ENCODE measurements at places on chromosomes 16 and 17.

DNA sequence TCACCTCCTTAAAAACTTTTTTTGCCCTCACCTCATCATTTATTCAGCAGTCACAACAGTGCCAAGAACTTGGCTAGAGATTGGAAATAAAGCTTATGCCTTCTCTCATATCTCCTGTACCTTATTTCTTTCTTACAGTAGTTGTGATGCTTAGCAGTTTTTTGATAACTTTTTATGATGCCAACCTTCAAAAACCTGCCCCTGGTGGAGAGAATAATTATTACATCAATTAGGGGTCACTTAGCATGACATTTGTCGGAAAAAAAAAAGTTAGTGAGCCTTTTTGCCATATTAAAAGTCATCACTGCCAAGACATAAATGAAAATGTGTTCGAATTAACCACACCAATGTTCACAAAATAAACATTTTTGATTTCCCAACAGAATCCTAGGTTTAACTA, 296.6 kb downstream of the WWOX start:
- no peak for DNase-seq

- DNase-seq: no peak
These were observed 10.6 kb downstream of the ZSCAN10 start for GRCh38 chr16:3088450-3088849.

DNA sequence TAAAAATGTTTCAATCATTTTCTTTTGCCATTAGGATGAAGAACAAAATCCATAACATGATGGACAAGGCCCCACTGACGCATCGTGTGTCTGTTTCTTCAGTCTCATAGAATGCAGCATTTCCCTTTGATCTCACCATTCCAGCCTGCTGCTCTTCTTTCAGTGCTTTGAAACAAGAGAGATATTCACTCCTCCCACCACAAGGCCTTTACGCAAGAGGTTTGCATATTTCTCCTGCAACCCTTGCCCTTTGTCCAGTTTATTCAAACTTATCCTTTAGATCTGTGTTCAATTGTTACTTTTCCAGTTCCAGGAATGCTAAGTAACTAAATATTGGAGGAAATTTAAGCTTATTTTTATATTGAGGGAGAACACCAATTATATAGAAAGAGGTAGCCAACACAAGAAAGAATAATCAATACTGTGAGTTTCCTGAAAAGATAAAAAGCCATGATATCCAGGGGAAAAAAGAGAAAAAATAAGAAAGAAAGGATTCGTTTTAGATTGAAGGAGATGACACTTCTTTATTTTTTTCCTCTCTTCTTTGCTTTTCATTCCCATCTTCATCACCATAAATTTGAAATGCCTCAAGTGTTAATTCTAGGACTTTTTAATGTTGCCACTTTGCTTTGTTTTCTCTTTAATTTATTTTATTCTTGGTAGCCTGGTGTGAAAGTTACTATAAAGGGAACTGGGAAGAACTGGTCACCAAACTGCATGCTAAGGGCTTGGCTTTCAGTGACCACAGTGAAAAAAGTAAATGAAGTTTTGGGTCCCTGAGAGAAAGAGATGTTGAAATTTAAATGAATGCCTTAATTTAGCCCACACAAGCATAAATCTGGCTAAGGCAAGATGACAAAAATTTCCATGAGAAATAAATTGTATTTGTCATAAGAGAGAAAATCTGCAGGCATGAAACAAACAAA, 102.1 kb downstream of the KIF2B start:
- no peak for DNase-seq

DNA sequence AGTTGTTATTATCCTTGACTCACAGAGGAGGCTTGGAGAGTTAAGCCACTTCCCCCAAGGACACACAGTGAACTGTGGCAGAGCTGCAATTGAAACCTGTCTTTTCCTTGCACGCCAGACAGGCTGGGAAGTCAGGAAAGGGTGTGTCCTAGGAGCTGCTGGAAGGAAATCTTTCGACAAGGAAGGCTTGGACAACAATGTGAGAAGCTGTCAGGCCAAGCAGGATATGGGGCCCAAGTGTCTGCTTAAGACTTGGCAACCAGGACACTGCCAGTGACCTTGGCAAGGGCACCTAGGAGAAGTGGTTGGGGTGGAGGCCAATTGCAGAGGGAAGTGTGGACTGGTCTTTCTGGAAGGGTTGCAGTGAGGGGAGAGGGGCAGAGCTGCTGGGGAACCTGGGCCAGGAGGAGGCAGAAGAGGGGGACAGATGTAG, 2.1 kb upstream of the CAMKK1 start:
- DNase-seq: no peak

- DNase-seq: no peak
These were observed 436.0 kb downstream of the MAF start for GRCh38 chr16:79164388-79164995.

- DNase-seq: peak; percentile 56
These were observed 42.7 kb downstream of the SOCS3 start for GRCh38 chr17:78316867-78317789.

- peak; percentile 36 for DNase-seq
These were observed 9.1 kb downstream of the TIMP2 start for GRCh38 chr17:78915872-78916632.

- peak; percentile 49 for DNase-seq
These were observed at the start of gene CYBA for GRCh38 chr16:88650749-88651275. Gene CYBA (minus strand): TSS chr16:88651053. CDS start chr16:88651013, 40 bp downstream.

- DNase-seq: no peak
These were observed 19.4 kb upstream of the ATP5MC1 start for GRCh38 chr17:48873209-48873608.

DNA sequence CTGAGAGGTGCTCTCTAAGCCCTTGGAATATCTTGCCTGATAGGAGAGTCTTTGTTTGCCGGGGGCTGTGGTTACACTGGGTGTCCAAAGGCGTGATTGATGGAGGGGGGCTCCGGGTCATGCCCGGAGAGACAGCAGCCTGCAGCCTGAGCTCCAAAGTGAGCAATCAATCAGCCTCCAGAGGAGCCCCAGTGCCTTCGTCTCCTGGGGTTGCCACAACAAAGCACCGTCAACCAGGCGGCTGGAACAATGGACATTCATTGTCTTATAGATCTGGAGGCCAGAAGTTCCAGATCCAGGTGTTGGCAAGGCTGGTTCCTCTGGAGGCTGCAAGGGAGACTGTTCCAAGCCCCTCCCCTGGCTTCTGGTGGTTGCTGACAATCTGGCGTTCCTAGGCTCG, 24.0 kb upstream of the GINS2 start:
- no peak for DNase-seq

- no peak for DNase-seq
These were observed 40.3 kb upstream of the FAM20A start for GRCh38 chr17:68641276-68642117.

- DNase-seq: no peak
These were observed 90.8 kb downstream of the TBC1D16 start for GRCh38 chr17:79944821-79945391.

DNA sequence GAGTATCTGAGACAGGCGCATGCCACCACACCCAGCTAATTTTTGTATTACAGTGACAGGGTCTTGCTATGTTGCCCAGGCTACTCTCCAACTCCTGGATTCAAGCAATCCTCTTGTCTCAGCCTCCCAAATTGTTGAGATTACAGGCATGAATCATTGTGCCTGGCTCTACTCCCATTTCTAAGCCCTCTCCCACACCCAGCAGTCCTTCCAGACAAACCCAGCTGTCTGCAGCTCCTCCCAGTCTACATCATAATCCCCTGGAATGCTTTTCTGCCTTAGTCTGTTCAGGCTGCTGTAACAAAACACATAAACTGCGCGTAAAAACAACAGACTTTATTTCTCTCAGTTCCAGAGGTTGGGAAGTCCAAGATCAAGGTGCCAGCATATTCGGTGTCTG, 144.5 kb downstream of the GRIN2A start:
- DNase-seq: peak; percentile 59

- DNase-seq: no peak
These were observed 39.6 kb downstream of the MAP2K6 start for GRCh38 chr17:69454051-69454450.

GRCh38 chr17:64129515-64129764, 504 bp downstream of the ERN1 start:
- DNase-seq: no peak

- DNase-seq: no peak
These were observed 13.0 kb upstream of the MTSS2 start for GRCh38 chr16:70698901-70699300.

DNA sequence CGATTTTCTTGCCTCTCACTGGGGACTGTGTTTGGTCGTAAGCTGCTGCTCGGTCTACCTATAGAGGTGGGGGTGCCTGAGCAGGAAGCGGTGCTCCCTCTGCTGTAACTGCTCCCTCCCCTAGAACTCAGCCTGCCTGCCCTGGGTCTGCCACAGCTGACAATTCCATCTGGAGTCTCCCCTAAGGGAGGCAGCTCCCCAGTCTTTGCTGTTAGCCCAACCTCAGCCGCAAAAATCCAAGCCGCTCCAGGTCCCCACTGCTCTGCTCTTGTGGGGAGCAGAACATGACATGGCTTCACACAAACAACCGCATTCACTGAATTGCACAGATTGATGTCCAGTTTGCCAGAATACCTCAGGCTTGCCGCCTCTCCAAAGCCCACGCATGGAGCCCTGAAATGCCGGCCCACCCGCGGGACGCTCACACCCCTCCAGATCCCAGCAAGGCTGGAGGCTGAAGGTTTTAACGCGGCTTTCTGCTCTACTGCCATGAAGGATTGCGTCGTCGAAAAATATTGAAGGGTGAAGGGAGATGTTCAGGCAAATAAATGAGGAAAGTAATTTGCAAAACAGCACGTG, 221.5 kb upstream of the FOXF1 start:
- no peak for DNase-seq

DNA sequence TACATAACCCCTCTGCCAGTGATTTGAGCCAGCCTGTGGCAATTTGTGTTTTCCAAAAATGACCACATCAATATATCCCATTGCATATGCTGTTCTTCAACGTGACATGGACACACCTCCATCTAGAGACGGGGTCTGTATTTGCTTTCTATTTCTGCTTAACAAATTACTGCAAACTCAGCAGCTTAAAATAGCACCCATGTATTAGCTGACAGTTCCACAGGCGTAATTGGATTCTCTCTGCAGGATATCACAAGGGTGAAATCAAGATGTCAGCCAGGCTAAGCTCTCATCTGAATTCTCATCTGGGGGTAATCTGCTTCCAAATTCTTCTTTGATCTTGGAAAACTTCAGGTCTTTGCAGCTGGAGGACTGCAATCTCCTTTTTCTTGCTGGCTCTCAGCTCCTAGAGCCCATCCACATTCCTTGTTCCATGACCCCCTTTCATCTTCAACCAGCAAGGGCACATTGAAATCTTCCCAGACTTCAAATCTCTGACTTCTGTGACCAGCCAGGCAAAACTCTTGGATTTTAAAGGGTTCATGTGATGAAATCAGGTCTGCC, 8.2 kb downstream of the KRT9 start:
- no peak for DNase-seq

- DNase-seq: no peak
These were observed 119.2 kb upstream of the C17orf78 start for GRCh38 chr17:37256627-37257026.

- no peak for DNase-seq
These were observed 4.3 kb upstream of the EZH1 start for GRCh38 chr17:42748908-42749798.

DNA sequence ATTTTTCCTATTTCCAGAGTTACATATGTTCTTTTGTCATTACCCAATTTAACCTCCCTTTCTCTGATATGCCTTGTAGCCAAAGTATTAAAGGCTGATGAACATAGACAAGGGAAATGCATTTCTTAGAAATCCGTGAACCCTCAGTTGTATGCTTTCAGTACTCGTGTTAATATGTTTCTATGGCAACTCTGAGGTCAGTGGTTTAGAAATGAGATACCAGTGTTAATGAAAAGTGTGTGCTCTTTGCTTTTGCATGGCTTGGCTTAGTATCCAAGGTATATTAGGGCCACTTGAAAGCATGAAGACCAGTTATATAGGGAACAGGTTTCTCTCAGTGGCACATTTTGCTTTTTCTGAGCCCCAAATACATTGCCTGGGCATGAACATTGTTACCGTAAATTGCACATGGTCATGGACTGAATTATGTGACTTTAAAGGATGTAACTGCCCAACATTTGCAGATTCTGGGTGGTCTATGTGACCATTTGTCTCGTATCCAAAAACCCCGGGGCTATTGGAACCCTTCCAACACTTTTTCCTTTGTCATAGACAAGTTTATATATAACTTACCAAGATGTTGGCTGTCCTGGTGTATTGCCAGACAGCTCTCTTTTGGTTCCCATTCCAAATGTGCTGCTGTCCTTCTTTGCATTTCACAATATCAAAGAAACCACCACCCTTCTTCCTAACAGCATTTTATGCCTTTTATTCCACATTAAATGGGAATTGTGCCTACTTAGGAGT, 17.5 kb downstream of the ABHD15 start:
- no peak for DNase-seq

- DNase-seq: no peak
These were observed 231.4 kb downstream of the IRX3 start for GRCh38 chr16:54055191-54055590.

GRCh38 chr17:28039251-28039650, 3.2 kb upstream of the NLK start:
- no peak for DNase-seq

GRCh38 chr17:81097134-81097942, 62.4 kb downstream of the BAIAP2 start:
- DNase-seq: peak; percentile 78

- no peak for DNase-seq
These were observed 24.4 kb downstream of the RBL2 start for GRCh38 chr16:53458635-53459034.

- no peak for DNase-seq
These were observed 19.3 kb downstream of the LDHD start for GRCh38 chr16:75097191-75097761.

- DNase-seq: peak; percentile 33
These were observed 61.7 kb upstream of the LGALS9 start for GRCh38 chr17:27569257-27569722.

DNA sequence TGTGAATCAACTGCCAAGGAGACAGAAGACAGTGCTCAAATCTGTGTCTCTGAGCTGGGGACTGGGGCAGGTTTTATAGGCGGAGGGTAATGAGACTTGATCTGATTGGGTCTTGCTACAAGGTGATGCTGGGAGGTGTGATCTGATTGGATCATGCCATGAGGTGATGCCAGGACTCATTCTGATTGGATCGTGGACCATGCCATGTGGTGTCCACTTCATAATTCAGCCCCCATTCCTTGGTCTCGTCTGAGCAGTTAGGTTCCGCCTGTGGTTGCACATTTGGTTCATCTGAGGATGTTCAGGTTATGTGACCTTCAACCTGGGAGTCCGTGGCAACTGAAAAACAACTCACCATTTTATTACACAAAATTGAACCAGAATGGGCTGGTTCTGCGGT, 41.0 kb downstream of the OTOA start:
- DNase-seq: no peak

DNA sequence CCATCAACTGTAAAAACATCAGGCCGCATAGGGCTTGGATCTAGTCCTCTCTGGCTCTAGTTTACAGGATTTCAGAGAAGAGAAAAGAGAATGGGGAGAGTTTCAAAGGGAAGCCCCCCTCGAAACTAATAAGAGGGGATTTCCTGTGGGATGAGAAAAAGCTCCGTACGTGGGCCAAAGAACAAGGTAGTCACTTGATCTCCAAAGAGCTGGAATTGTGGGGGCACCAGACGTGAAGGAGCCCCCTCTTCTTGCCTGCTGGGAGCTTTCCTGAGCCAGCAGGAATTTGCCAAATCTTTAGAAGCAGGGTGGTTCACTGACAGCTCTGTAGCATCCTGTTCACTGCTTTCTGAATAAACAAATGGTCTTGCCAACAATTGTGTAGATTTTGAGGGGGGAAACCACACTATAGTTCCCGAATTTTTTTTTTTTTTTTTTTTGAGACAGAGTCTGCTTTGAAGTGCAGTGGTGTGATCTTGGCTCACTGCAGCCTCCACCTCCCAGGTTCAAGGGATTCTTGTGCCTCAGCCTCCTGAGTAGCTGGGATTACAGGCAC, 7.0 kb upstream of the TMIGD1 start:
- no peak for DNase-seq

Data from fibroblast of skin of abdomen (primary cell).